AG09309 (cell line): ENCODE measurements at places on chromosomes 13 and 19.
A peak's percentile ranks its signal among the peaks of the same experiment; 100 is the strongest.

- no peak for DNase-seq
These were observed 7.9 kb upstream of the C13orf46 start for GRCh38 chr13:113981611-113982295.

GRCh38 chr13:91245288-91245687 lies 102.2 kb upstream of the MIR17HG start:
- no peak for DNase-seq

DNA sequence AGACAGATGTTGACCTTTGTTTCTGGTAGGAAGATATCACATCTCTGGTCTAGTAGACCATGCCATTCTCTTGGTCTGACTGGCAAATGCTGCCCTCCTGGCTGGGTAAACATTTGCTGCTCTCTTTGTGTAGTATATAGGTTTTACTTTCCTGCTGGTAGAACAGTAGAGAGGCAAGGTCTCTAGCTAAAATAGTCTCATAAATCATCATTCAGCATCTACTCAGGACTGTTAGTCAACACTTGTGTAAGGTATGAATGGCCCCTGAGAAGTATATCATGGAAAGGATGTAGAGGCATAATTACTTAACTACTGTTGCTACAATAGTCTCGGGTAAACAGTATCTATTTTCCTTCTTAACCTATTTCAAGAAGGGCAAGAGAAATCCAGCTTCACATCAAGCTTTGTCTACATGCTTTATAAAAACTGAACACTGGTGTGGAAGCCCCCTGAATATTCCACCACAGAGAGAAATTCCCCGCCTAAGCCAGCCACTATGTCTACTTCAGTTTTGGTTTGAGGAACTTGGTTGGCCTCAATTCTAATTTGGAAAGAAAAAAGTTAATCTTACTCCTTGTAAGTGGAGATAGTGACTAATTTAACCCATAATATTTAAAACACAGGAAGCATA lies 18.4 kb upstream of the MYCBP2 start:
- DNase-seq: no peak

DNA sequence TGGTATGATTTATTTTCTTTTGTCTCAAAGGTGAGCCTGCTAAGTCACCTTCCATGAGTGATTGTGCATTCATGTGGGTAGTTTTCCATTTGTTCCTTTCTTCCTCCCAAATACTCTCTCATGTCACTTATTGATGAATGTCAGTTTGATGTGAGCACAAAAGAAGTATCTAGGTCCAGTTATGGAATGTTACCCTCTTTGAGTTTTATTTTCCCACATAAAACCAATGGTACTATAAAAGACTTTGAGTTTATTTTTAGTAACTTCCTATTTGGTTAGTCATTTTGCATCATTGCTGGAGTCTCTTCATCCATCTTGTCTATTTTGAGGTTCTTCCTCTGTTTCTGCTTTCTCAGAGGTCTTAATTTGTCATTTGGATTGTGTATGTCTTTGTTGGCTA lies 321.3 kb downstream of the GPC6 start:
- DNase-seq: no peak

- no peak for DNase-seq
These were observed 125.5 kb downstream of the TBC1D4 start for GRCh38 chr13:75356421-75356820.

- DNase-seq: peak; percentile 77
These were observed 73.7 kb upstream of the IPO5 start for GRCh38 chr13:97879646-97880310.

DNA sequence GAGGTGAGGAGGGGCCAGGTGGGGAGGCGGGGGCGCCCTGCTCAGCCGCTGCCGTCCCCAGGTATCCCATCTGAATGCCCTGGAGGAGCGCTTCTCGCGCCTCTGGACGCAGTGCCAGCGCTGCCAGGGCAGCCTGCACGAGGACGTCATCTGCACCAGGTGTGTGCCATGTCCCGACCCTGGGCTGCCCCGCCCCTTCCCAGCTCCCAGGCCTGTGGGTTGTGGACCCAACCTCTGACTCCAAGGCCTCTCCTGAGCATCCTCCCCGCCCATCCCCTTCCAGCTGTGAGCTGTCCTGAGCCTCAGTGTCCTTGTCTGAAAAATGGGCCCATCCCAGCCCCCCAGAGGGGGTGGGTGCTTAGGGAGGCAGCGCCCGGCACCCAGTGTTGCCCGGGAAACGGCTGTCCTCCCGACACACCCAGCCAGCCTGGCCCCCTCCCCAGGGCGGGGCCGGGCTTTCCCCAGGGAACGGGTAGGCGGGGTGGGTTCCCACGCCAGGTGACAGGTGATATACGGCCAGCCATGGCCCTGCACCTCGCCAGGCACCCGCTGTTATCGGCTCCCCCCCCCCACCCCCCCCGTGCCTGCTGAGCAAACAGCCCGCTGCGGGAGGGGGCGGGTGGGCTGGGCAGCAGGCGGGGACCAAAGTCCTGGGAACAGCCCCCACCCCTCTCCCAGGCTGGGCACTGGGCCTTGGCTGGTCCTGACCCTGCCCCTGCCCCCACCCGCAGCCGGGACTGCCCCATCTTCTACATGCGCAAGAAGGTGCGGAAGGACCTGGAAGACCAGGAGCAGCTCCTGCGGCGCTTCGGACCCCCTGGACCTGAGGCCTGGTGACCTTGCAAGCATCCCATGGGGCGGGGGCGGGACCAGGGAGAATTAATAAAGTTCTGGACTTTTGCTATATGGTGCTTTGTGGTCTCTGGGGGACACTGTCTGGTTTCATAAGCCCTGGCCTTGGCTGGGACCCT lies 1.3 kb upstream of the SPIB start:
- DNase-seq: no peak

- DNase-seq: no peak
These were observed 793.9 kb upstream of the PCDH20 start for GRCh38 chr13:62209529-62209928.

- no peak for DNase-seq
These were observed 331.3 kb downstream of the NDFIP2 start for GRCh38 chr13:79812070-79812850.

DNA sequence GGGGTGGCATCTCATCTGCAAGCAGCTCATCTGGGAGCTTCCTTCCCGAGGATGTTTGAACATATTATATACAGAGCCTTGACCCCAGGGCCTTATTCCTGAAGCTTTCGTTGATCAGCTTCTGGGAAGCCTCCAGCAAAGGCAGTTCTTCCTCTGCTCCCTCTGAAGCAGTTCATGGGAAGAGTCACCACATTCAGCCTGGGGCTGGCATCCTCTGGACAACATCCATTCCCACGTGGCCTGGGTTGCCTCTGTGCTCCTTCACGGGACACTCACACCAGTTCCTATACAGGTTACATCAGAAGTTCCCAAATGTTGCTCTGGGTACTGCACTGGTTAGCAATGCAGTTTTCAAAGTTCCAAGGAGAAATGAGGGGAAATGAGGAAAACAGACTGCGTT lies 29.6 kb downstream of the COL4A2 start:
- no peak for DNase-seq

DNA sequence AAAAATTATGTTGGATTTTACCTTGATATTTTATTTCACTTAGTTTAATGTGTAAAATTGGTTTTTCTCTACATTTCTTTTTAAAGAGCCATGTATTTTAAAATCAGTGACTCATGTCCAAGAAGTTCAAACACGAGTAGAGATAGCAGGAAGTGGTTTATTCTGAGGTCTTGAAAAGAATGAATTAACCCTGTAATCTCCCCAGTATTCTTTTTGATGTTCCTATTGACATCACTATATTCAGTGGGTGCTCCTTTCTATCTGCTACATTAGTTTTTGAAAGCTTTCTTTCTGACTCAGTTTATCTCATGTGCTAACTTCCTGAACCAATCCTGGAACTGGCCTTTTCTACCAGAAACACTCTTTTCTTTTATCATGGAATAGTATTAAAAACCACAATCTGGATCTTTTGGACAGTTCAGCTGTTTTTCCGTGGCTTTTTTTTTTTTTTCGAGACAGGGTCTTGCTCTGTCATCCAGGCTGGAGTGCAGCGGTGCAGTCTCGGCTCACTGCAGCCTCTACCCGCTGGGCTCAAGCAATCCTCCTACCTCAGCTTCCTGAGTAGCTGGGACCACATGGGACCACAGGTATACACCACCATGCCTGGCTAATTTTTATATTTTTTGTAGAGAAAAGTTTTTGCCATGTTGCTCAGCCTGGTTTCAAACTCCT lies 114.9 kb downstream of the PCCA start:
- DNase-seq: no peak

GRCh38 chr19:45352062-45352461 lies 11.5 kb downstream of the KLC3 start:
- DNase-seq: no peak

DNA sequence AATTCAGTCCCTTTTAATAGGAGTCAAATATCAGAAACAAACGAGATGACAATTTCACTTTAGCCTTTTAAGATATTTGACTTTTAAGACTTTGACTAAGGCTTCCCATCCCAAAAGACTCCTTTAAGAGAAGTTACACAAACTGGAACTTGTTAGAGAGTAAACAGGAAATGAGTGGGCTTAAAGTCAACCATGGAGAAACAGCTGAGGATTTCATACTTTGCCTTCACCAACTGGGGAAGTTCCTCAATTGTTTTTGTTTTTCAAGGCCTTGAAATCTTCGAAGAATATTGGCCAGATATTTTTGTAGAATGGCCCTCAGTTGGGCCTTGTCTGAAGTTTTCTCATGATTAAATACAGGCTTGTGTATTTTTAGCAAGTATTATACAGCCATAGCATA lies 227.3 kb downstream of the POU4F1 start:
- DNase-seq: no peak
